AML-193 (cell line): ENCODE measurements at places on chromosomes 16 and 17.

DNA sequence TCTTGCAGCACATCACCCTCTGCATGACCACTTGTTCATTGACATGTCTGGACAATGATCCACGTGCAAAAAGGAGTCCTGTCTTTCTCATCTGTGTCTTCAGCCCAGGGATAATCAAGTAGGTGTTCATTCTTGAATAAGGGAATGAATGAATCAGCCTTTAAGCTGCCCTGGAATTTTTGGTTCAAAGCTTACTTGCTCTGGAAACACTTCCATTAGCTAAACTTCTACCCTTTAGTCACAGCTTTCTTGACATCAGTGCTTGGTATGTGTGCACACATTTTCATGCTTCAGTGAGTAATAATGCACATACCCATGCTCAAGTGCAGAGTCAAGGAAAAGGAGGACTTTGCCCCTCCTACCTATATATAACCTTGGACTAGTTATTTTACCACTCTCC, 103.0 kb upstream of the CDH13 start:
- DNase-seq = no peak

DNA sequence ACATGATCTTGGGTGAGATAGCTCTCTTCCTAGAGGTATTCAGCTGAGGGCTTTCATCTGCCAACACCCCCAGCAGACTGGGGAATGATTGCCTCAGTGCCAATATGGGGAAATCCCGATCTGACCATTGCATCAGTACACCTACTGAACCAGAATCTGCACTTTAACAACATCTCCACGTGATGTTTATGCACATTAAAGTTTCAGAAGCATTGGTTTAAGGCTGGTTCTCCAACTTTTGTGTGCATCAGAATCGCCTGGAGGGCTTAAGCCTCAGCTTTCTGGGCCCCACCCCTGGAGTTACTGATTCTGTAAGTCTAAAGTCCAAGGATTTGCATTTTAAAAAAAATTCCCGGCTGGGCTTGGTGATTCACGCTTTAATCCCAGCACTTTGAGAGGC, 123.6 kb upstream of the MED13 start:
- no peak for DNase-seq

- no peak for DNase-seq
Measured at GRCh38 chr17:81064678-81065475, 29.9 kb downstream of the BAIAP2 start.

GRCh38 chr16:51556694-51557340, 405.7 kb upstream of the SALL1 start:
- DNase-seq = no peak

DNA sequence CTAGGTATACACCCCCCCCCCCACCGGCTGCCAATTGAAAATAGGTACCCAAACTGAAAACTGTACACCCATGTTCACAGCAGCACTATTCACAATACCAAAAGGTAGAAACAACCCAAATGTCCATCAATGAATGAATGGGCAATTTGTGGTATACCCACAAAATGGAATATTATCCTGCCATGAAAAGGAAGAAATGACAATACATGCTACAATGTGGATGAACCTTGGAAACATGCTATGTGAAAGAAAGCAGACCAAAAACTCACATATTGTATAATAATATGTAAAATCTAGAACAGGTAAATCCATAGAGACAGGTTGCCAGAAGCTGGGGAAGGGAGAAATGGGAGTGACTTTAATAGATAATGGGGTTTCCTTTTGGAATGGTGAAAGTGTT, 417.5 kb downstream of the UTP18 start:
- DNase-seq = no peak

DNA sequence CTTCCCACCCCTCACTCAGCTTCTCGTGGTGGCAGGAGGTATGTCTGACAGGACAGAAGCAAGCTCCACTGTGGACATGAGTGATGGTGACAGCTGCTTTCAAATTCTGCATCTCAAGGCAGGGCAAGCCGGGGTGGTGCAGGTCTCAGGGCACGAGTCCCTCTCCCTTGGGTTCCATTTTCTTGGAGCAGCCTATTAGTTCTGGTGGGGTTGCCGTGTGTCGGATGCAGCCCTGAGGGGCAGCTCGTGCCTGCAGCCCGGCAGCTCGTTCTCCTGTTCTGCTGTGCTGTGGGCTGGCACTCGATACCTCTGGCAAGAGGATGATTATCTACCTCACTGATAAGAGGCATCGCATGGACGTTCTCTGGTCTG, 16.5 kb upstream of the CLEC18C start:
- no peak for DNase-seq

GRCh38 chr16:6593799-6594198, 738.8 kb upstream of the RBFOX1 start:
- no peak for DNase-seq

GRCh38 chr16:55289353-55289752, 34.6 kb upstream of the IRX6 start:
- no peak for DNase-seq

- DNase-seq = no peak
Measured at GRCh38 chr17:16215002-16215272, 397 bp downstream of the NCOR1 start.

DNA sequence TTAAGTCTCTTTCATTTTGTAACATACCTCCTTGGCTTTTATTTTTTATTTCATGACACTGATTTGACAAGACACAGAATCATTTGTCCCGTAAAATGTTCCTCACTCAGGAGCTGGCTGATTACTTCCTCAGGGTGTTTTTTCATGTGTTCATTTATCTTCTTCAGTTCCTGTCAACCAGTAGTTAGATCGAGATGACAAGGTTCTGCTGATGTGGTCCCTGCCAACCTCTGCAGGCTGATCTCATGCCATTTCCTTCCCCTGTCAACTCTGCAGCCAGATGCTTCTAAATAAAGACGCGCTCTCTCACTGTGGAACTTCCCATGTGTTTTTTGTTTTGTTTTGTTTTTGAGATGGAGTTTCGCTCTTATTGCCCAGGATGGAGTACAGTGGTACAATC, 8.1 kb upstream of the CXCL16 start:
- no peak for DNase-seq

- DNase-seq = no peak
Measured at GRCh38 chr17:80931421-80932265, 60.0 kb upstream of the CHMP6 start.

GRCh38 chr17:37490638-37491614, 1.2 kb downstream of the DUSP14 start:
- peak; percentile 62 for DNase-seq

DNA sequence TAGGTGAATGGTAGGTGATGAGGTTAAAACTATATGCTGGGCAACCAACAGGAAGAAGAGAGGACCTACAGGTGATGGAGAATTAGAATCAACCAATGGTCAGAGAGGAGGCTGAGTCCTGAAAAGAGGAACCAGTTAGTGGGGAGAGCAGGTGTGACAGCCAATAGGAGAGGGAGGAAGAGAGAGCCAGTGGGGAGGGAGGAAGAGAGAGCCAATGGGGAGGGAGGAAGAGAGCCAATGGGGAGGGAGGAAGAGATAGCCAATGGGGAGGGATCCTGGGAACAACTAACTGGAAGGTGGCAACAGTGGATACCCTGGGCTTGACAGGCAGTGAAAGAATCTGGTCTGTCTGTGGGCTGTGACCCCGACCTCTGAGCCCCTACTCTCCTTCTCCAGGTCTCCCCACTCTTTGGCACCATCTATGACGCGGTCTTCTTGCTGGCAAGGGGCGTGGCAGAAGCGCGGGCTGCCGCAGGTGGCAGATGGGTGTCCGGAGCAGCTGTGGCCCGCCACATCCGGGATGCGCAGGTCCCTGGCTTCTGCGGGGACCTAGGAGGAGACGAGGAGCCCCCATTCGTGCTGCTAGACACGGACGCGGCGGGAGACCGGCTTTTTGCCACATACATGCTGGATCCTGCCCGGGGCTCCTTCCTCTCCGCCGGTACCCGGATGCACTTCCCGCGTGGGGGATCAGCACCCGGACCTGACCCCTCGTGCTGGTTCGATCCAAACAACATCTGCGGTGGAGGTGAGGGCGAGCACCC, 3.7 kb downstream of the GUCY2D start:
- no peak for DNase-seq

DNA sequence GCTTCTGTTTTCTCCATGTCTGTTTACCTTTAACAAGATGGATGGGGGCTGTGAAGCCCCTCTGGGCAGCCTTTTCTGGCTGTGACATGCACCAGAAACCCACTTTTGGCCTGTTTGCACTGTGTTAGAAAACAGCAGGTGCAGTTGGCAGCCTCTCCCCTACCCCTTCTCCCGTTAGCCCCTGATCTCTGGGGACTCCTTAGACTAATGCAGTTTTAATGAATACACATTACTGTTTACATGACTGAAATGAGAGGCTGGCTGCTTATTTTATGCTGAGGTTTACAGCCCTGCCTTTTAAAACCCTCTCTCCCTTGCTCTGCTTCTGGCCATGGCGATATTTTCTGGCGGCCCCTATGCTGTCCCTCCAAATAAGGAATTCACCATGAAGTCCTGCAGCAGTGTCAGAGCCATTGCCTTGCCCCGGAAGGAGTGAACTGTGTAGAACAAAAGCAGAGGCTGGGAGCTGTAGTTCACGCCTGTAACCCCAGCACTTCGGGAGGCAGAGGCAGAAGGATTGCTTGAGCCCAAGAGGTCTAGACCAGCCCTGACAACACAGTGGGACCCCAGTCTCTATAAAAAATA, 79.3 kb downstream of the PRKCB start:
- no peak for DNase-seq

- no peak for DNase-seq
Measured at GRCh38 chr16:57380671-57381462, 8.6 kb downstream of the CX3CL1 start.

DNA sequence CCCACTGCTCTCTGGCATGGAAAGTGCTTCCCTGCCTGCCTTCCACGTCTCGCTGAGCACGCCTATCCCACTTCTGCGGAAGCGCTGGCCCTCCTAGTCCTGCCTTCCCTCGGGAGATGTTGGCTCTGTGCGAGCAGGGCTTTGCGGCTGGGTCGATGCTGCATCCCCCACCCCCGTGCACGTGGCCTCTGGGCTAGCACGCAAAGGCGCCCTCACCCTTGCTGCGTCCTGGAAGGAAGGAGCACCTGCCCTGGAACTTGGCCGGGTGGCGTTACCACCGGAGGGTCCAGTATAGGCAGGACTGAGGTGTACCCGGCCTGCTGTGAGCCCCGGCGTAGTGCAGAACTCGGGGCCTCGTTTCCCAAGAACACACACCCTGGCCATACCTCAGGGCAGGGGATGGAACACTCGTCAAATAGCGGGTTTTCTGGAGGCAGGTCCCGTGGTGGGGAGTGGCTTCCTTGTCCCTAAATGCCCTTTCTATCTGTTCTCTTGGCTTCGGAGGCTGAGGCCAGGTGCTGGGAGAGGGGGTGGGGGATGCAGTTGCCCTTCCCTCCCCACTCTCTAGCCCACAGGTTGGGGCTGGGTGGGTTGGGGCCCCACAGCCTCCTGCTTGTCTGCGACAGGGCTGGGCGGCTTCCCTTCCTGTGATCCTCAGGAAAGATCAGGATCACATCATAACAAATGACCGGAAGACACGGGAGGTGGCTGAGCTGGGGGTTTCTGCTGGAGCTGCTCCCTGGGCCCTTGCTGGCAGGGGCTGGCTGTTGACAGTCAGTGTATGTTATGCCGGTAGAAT, 17.4 kb downstream of the BAIAP2 start:
- DNase-seq = no peak

DNA sequence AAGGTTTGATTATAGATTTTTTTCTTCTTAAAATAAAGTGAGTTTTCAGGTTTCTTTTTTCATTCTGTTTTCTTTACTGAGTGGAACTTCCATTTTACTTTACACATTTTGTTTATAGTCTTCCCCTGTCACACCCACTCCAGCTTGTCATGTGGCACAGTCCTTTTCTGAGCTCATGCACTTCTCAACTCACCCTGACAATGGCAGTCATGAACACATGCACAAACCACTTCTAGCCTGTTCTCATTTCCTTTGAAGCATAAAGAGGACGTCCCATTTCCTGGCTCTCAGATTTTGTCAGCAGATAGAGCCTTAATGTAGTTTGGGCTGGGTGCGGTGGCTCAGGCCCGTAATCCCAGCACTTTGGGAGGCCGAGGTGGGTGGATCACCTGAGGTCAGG, 168.0 kb downstream of the AHSP start:
- DNase-seq = peak; percentile 51

DNA sequence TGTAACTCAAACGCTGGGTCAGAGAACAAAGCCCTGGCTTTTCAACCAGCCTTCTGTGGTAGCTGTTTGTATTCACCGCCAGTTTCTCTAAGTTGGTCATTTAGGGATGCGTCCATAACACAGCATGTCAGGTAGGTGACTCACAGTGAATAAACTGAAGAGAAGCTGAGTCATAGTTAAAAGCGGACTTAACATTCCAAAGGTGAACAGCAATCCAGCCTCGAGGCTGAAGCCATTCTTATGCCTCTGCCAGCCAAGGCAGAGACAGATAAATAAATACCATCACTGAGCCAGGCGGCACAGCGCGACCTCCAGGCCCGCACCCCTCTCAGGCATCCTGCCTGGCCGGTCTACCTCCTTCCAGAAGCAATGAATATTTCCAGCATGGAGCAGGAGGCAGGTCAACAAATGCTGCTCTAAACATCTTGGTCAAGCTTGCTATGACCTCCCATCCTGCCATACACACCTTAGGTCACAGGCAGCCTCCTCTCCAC, 12.4 kb upstream of the CACNG4 start:
- DNase-seq = no peak

DNA sequence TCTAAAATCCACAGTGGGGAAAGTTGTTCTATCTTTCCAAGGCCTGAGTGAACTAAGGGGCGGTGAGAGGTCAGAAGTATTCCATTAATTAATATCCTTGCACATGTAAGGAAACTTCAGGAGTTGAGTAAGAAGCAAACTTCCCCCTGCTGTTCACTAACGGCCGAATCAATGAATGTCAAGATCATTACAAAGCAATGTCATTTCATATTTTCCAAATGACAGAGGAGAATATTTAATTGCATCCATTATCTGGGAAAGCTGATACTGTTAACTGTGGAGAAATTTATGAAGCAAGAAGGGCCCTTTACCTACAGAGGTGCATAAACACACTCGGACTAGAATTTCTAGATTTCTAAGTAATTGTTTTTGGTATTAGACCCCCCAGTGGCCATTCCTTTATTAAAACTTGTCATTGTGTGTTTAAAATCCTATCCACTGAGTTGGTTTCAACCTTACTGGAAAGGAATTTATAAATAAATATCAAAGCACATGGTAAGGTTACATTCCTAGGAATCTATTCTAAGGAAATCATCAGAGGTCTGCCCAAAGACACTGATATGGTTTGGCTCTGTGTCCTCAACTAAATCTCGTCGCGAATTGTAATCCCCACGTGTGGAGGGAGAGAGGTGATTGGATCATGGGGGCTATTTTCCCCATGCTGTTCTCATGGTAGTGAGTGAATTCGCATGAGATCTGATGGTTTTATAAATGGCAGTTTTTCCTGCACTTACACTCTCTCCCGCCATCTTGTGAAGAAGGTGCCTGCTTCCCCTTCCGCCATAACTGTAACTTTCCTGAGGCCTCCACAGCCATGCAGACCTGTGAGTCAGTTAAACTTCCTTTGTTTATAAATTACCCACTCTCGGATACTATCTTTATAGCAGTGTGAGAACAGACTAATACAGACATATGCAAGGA, 20.4 kb upstream of the SMURF2 start:
- DNase-seq = no peak

DNA sequence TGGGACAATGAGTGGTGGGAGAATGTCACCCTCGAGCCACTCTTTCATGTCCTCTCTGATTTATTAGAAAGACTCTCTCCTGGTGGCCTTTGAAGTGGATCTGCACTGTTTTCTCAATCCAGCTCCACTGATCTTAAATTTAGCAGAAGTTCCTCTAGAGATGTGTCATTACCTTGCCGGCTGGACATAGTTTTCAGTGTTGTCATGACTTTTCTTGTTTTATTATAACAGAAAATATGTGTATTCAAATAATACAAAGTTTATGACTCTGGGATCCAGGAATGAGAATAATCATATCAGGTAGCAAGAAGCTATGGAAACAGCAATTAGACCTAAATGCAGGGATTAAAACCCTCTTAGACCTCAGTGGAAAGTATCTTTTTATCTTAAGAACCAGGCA, 247.5 kb upstream of the ELAC2 start:
- DNase-seq = no peak
